ENCODE measurements at places on chromosomes 6 and 20.
A peak's percentile ranks its signal among the peaks of the same experiment; 100 is the strongest.

- DNase-seq: no peak
These were observed 55.8 kb upstream of the TFAP2D start for GRCh38 chr6:50657513-50657912.

GRCh38 chr6:161363286-161363685 is 89.4 kb upstream of the AGPAT4 start:
- no peak for DNase-seq

DNA sequence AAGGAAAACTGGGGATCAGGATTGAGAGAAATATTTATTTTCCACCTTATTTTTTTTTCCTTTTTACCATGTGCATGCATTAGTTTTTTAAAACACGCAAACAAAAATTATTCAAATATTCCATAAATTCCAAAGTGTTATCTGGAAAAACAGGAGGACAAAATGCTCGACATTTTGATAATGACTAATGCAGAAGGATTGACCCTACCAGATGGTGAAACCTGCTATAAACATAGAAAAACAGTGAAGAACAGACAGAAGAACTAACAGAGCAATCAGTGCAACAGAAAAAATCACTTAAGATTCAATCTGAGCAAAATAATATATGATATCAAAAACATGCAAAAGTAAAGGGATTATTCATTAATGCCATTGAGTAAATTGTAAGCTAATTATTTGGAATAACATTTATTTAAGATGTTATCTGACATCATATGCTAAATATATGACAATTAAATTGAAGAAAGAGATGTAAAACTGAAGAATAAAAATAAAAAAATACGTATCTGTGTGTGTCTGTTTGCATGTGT is 218.4 kb downstream of the LMBRD1 start:
- DNase-seq: no peak

GRCh38 chr20:63123331-63123741 is 92.6 kb downstream of the YTHDF1 start:
- no peak for DNase-seq

- no peak for DNase-seq
These were observed 50.4 kb downstream of the HMGCLL1 start for GRCh38 chr6:55528624-55529023.

DNA sequence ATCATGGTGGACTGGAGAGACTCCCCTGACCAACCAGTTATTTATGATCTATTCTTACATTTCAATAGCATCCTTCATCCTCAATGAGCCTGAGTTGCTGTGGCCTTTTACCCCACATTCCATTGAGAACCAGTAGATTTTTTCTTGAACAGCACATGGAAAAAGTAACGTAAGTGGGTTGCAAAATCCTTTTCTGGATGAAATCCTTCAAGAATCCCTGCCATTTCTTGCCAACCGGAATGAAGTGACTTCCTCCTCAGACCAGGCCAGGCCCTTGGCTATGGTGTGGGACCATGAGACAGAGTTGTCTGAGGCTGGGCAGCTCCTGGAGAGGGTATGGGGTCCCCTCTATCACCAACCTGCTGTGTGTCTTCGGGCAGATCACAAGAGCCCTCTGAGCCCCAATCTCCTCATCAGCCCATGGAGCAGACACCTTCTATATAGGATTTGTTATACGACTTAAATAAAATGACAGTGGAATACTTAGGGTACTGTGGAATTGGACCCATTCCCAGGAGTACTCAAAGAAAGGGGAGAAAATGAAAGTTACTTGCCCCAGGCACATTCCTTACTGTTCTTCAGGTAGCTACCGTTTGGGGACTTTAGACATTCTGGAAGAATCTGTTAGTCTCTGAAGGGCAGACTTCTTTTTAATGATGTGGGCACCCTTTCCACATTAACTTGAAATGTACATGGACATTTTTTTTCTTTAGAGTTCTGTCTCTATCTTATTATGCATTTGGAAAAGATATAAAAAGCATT is 10.9 kb downstream of the EYA2 start:
- DNase-seq: no peak

GRCh38 chr6:99119109-99120031 is 171.6 kb upstream of the FBXL4 start:
- DNase-seq: peak; percentile 50

GRCh38 chr6:138504764-138505689 is 5.7 kb upstream of the NHSL1 start:
- DNase-seq: no peak

DNA sequence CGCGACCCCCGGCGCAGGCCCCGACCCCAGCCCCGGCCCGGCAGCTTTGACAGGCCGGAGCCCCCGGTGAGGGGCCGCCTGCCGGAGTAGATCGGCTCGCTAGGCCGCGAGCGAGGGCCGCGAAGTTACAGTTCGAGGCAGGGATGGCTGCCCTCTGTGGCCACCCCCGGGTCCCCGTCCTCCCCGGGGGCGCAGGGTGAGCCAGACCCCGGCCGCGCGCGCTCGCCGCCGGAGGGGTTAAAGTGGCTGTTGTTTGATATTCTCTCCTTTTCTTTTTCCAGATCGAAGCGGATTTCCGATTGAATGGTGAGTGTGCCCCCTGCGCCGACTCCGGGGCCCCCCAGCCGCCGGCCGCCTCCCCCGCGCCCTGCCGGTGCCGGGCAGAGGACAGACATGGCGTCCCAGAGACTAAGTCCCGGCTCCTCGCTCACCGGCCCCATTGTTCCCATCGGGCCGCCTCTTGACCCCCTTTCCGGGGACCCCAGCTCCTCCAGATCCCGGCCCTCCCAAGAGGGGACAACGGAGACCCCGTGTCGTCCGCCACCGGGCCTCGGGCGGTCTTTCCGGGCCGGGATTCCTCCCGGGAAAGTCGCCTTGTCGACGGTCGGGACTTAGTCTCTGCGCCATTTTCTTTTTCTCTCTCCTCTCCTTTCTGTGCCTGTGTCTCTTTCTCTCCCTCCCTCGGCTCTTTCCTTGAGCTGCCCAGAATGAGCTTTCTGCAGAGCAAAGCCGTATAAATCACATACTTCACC is 704 bp downstream of the TOP1 start:
- DNase-seq: peak; percentile 56

DNA sequence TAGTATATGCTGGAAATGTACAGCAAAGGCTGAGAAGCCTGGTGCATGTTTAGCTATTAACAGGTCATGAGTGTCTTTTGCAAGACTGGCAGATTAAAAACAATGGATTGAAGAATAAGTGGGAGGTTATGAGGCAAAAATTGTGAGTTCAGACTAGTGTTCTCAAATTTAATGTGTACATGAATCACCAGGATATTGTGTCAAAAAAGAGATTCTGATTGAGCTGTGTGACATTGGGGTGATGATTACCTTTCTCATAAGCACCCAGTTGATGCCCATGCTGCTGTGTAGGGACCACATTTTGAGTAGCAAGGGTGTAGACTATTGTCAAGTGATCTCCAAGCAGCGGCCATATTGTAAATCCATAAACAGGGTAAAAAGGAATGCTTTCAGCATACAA is 44.8 kb downstream of the MAP3K5 start:
- DNase-seq: no peak

DNA sequence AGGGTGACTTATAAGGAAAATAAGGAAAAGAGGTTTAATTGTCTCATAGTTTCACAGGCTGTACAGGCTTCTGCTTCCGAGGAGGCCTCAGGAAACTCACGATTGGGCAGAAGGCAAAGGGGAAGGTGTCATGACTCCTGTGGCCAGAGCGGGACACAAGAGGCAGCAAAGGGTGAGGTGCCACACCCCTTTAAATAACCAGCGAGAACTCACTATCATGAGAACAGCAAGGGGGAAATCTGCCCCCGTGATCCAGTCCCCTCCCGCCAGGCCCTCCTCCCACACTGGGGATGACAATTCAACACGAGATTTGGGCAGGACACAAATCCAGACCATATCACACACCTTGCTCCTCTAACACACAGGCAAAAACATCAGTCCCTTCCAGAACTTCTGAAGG is 254.0 kb downstream of the DLL1 start:
- no peak for DNase-seq

DNA sequence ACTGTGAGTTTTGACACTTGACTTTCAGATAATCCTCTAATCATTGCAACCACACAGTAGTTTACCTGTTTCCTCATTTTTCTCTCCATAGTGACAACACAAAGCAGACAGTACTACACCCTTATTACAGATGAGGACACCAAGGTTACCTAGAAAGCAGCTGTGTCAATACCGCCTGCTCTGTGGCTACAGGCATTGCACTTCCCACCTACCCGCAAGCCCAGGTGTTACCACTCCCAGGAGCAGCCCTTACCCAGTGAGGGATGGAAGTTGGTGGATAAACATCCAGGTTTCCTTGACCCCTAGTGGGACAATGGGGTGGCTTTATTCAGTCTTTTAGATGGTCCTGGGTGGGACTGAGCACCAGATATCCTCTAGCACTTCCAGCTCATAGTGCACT is 503.6 kb downstream of the PTPRT start:
- DNase-seq: no peak

DNA sequence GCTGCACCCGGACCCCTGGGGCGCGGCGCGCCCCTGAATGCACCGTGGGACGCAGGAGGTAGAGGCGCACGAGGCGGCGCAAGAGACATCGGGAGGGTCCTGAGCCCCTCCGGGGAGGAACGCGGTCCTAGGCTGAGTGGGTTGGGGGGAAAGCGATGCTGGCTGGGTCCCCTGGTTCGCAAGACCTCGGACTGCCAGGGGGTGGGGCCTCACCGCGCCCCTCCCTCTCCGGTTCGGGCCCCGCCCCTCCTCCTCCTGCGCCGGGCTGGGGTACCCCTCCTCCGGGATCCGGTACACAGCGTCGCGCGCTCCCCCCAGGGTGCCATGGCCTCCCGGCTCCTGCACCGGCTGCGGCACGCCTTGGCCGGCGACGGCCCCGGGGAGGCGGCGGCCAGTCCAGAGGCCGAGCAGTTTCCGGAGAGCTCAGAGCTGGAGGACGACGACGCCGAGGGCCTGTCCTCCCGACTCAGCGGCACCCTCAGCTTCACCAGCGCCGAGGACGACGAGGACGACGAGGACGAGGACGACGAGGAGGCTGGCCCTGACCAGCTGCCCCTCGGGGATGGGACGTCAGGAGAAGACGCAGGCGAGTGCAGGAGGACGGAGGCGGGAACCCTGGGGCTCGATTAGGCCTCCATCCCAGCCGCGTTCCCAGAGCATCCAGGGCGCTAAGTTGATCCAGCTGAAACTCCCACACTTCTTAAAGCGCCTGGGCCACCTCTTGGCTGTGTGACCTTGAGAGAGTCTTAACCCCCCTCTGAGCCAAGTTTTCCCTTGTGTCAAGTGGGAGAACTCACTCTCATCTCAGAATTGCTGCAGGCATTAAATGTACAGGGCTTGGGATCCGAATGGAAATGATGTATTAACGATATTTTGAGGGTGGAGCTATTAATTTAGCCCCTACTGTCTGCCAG is 541 bp downstream of the SNX21 start:
- DNase-seq: no peak

- DNase-seq: no peak
These were observed 2.7 kb downstream of the GUCA1A start for GRCh38 chr6:42175860-42176259.
